ENCODE measurements at places on chromosomes 11 and 22.

- no peak for DNase-seq
Measured at GRCh38 chr11:76752321-76753143, 30.6 kb upstream of the TSKU start.

GRCh38 chr11:66479394-66480116 lies 679 bp upstream of the DPP3 start:
- DNase-seq, result no peak

DNA sequence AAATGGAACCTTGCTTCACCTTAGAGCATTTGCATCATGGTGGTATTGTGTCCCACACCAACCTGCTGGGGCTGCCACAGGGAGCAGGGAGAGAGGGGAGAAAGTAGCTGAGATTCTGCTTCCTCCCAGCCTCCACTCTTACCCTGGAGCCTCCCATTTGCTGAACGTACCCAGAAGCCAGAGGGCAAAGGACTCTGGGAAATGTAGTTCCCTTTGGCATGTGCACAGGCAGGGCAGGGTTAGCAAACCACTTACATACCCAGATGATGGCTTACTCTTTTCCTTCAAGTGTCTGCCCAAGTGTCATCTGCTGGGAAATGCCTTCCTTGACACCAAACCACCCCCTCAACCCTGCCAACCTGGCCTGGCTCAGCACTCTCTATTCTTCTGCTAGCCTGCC lies 16.9 kb downstream of the SMIM38 start:
- DNase-seq, result no peak

- DNase-seq, result no peak
Measured at GRCh38 chr11:99548264-99548663, 527.5 kb downstream of the CNTN5 start.

- no peak for DNase-seq
Measured at GRCh38 chr11:65525546-65526480, 930 bp downstream of the SCYL1 start.

- no peak for DNase-seq
Measured at GRCh38 chr11:122509091-122509490, 146.4 kb upstream of the UBASH3B start.

DNA sequence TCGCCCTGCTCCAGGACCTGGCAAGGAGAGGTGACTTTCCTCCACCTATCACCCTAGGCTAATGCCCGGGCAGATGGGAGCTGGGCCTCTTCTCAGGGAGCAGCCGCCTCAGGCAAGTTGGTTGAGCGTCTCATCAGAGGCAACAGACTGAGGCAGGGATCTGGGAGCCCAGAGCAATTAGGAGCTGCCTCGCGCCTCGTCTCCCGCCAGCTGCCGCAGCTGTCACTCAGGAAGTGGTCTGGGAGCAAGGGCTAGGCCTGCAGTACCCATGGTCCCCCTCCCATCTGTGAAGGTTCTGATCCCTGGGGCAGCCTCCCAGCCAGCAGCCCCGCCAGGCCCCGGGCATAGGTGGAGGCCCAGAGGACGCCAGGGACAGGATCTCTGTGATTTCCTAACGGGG lies 4.6 kb upstream of the CABP7 start:
- DNase-seq, result no peak

Data from T-helper 1 cell (primary cell).